ENCODE measurements at places on chromosomes 7 and 10.

- no peak for DNase-seq
Observed at GRCh38 chr7:35551321-35552081, 143.4 kb downstream of the HERPUD2 start.

- no peak for DNase-seq
Observed at GRCh38 chr10:70578371-70578947, 24.1 kb downstream of the PRF1 start.

DNA sequence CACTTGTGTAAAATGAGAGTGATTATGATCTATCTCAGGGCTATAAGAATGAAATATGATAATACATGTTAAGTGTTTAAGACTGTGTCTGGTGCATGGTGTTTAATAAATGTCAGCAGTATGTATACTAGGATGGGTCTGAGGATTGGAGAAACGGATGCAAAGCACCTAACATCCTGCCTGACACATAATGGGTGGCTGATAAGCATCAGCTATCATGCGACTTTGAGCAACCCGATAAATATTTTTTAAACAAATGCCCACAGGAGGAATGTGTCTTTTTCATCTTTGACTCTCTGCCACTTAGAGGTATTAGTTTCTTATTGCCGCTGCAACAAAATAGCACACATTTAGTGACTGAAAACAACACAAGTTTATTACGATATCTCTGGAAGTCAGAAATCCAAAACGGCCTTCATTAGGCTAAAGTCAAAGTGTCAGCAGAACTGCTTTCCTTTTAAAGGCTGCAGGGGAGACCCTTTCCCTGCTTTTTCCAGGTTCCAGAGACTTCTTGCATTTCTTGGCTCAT lies 93.2 kb upstream of the ARHGAP21 start:
- DNase-seq: no peak

DNA sequence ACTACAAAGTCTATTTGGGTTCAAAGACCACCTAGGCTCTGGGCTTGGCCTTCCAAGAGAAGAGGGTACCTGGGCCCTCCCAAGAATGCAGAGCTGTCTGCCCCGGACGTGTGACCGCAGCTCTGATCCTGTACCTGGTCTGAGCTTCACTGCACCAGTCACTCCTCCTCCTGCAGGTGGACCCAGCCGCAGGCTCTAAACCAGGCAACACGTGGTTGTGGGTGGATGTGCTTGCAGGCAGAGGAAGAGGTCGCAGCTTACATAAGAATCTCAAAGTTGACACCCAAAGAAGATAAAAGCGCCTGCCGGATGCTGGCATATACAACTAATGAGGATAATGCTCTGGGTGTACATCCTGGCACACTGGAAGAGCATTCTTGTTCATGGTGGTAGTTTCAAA lies 9.4 kb upstream of the PFKP start:
- no peak for DNase-seq

- no peak for DNase-seq
Observed at GRCh38 chr7:82676777-82677463, 233.3 kb upstream of the CACNA2D1 start.

DNA sequence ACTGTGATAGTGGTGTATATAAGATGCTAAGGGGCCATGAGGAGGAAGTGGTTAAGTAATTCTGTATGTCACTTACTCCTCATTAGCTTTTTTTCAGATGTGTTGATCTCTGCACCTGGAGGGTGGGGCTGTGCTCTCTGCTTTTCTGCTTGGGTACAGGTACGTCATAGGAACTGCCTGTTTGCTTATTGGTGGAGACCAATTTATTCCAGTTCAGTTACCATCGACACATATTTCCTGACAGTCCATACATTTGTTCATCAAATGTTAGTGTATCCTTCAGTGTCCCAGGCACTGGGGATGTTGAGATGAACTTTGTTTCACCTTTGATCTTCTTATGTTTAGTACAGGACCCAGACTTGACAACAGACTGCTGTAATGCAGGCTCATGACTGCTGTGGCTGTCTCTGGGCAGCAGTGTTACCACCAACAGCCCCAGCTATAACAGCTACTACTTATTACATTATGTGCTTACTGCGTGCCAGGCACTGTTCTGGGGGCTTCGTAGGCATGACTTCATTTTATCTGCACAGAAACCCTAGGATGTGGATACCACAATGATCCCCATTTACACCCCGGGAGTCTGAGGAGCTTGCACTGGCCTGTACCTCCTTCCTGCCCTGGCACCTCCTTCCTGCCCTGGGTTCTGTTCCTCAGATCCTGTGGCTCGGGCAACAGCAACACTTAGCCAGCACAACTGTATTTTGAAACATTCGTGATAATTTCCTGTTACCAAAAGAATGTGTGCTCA lies 87.4 kb downstream of the BUB3 start:
- DNase-seq: no peak

DNA sequence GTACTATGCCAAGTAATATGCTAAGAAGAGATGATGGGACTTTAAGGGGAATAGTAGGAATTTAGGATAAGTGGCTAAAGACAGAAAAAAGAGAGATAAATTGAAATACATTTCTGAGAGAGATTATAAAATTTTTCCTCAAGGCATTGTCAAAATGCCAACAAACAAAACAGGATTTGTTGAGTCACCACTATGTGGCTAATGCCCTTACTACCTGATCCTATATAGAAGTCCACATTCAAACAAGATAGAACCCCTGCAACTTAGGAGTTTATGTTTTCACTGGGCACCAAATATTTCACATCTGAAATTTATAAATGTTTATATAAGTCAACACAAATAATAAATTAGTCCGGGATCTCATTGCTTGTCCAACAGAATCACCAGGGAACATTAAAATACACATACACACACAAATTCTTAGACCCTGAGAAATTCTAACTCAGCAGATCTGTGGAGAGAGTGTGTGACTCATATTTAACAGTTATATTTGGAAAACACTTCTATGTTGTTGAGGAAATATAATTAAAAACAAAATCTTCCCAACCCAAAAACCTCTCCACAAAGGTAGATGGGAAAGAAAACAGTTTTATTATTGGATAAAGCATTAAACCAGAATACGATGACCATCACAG lies 154.3 kb downstream of the PPP1R3A start:
- no peak for DNase-seq

DNA sequence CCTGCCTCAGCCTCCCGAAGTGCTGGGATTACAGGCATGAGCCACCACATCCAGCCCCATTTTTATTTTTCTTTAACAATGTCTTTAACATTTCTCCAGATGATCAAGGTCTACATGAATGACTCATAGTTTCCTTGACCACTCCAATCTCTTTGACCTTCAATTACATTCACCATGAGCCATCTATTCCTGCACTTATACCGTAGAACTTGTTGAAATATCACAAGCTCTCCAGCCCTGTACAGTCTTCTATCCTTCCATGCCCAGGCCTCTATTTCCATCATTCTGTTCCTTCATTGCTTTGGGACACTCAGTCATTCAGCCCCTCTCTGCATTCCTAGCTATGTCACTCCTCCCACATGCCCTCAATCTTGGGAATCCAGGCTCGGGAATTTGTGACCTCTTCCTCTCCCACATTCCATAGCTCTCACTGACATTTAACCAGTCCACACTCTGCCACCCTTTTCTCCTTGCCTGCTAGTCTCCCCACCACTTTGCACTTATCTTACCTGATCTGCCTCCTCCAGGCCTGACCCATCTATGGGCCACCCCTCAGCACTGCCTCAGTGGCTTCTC lies 151.8 kb upstream of the STK17A start:
- no peak for DNase-seq

DNA sequence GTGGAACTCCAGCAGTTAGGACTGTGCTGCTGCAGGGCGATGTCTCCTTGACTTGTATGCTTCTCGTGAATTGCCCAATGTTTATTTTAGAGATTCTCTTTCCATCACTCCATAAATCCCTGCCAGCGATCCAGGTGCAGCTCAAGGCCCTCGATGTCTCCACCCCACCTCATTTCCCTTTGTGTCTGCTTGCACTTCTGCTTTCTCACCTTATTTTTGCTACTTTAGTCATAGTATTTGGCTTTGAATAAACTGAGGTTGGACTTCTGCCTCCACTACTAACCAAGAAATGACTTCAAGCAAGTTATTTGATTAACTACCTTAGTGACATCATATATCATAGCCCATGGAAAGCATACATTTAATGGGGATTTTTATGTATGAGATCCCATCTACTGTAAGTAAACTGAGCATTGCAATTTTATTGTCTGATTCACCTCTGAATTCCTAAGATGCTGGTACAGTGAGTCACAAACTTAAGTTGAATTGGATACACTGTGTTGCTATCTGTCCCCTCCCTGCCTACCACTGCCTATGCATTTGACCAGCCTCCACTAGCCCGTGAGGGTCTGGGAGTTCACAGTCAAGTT lies 255.8 kb downstream of the ABCA13 start:
- DNase-seq: no peak

DNA sequence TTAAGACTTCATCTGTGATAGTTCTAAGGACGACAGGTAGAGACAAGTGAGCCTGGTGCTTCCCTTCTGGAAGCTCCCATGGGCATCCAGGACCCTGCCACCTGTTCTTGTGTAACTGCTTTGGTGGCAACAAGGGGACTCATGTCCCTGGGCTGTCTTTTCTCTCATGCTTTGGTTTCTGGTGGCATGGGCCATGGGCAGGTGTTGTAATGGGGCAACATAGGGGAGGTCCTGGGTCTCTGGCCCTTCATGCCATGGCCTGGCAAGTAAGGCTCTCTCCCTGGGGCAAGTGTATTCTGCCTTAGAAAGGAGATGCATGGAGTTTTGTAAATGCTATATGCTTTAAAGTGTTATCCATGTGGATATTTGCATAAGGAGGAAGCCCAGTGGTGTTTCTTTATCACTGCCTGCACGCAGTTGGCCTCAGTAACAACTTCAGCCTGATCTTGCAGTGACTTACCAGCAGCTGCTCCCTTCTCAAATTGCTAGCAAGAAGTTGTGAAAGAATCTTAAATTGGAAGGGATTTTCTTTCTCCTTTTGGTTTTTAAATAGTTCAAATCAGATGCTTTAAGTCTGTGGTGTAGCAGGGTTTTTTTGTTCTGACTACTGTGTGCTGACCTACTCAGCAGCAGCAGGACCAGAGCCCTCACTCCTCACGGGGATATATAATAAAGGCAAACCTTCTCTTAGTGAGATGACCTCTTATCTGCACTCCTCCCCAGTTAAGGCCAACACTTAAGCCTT lies 39.9 kb downstream of the OGDH start:
- DNase-seq: no peak

Measured in heart right ventricle (tissue), 16 donors.